ENCODE measurements at places on chromosomes 1 and 21.
A peak's percentile ranks its signal among the peaks of the same experiment; 100 is the strongest.

DNA sequence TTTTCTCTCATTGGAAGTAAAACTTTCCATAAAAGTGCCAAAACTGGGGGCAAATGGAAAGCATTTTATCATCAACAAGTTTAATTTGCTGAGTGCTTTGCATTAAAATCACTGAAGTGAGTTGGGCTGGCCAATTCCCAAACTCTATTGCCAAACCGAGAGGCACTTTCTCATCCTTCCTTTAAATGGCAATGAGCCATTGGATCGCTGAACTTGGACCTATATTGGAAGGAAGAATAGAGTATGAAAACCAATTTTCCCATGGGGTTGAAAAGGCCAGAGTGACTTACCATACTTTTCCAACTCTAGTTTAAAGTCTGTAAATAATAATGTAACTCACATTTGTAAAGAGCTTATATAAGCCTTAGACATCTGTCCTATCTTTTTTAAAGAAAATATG is 189.1 kb upstream of the C1orf87 start:
- DNase-seq, result no peak

- peak; percentile 63 for DNase-seq
These were observed 67.2 kb downstream of the SLC35A3 start for GRCh38 chr1:100036718-100037655.

- DNase-seq, result no peak
These were observed 30.0 kb upstream of the PADI6 start for GRCh38 chr1:17342014-17342441.

GRCh38 chr1:16048573-16049189 is 5.1 kb downstream of the CLCNKB start:
- peak; percentile 19 for DNase-seq

DNA sequence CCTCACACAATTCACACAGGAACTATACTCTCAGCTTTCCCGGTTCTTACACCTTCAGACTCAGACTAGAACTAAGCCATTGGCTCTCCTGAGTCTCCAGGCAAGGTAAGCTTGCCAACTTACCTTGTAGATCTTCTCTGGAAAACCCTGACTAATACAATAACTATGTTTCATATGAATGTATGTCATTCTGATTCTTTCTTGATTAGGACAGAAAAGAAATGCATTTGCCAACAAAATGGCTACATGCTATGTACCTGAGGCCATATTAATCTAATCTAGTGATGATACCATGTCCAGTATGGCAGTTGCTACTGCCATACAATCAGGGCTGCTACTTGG is 9.8 kb upstream of the ZSWIM5 start:
- DNase-seq, result no peak

DNA sequence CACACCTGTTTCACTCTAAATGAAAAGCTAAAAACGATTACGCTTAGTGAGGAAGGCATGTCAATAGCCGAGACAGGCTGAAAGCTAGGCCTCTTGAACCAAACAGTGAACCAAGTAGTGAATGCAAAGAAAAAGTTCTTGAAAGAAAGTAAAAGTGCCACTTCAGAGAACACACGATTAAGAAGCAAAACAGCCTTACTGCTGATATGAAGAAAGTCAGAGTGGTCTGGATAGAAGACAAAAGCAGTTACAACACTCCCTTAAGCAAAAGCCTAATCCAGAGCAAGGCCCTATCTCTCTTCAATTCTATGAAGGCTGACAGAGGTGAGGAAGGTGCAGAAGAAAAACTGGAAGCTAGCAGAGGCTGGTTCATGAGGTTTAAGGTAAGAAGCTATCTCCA is 130.7 kb downstream of the SIPA1L2 start:
- no peak for DNase-seq

DNA sequence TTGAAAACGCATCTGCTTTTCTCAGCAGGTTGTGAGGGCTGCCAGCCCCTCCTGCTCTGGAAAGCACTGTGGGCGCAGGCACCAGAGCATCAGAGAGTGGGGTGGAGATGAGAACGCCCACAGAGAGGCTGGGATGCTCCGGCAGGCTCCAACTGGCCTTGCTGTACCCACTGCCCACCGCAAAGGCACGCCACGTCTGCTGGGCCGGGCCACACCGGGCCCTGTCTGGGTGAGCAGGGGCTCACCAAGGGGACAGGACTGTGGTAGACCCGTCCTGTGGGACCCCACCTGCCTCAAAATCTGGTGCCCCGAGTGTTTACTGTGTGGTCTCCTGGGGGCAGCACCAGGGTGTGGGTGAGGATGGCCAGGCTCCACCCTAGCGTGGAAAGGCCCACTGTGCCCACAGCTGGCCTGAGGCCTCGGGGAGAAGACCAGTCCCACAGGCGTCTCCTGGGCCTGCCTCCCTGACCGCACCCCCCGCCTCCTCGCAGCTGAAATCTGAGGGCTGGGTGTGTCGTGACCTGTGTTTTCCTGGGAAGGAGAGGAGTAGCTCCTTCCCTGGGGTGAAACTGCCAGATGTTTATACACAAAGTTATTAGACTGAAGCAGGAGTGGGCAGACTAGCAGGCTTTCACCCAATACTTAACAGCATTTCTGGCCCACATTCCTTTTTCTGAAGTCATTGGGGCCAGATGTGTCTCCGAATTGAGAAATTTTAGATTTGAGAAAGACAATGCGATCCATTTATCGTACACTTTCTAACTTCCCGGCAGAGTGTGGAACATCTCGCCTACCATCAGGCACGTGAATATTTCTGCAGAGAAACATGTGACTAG is 53.8 kb downstream of the STUM start:
- DNase-seq, result peak; percentile 30

GRCh38 chr1:7580923-7581753 is 190.0 kb upstream of the VAMP3 start:
- no peak for DNase-seq

DNA sequence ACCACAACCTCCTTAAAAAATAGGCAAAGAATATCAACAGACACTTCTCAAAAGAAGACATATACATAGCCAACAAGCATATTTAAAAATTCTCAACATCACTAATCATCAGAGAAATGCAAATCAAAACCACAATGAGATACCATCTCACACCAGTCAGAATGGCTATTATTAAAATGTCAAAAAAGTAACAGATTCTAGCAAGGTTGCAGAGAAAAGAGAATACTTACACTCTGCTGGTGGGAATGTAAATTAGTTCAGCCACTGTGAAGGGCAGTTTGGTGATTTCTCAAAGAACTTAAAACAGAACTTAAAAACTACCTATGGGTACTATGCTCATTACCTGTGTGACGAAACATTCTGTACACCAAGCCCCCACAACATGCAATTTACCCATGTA is 20.7 kb downstream of the CD1B start:
- DNase-seq, result no peak

DNA sequence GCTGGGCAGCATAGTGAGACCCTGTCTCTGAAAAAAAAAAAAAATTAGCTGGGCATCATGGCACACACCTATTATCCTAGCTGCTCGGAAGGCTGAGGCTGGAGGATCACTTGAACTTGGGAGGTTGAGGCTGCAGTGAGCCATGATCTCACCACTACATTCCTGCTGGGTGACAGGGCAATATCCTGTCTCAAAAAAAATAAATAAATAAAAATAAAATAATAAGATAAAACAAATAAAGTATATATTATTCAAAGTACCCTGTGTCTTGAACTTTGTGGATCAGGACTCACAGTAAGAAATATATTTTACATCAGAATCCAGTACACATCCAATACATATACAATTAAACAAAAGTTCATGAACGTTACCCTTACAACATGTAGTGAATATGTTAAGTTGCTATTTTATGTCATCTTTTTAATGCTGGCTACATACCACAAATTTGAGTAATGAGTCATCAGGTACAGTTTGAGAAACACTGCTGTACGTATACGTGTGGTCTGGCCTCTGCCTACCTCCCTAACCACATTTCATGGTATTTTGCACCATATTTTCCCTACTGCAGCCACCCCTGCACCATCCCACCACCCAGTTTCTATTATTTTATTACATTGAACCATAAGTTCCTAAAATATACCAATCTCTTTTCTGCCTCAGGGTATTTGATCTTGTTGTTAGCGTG is 4.4 kb downstream of the NME7 start:
- DNase-seq, result peak; percentile 96

- DNase-seq, result no peak
These were observed 614.9 kb upstream of the TMPRSS15 start for GRCh38 chr21:19018529-19018928.

GRCh38 chr1:8283058-8283884 is 34.6 kb upstream of the SLC45A1 start:
- no peak for DNase-seq

GRCh38 chr1:58714544-58714943 is 14.7 kb upstream of the MYSM1 start:
- no peak for DNase-seq

DNA sequence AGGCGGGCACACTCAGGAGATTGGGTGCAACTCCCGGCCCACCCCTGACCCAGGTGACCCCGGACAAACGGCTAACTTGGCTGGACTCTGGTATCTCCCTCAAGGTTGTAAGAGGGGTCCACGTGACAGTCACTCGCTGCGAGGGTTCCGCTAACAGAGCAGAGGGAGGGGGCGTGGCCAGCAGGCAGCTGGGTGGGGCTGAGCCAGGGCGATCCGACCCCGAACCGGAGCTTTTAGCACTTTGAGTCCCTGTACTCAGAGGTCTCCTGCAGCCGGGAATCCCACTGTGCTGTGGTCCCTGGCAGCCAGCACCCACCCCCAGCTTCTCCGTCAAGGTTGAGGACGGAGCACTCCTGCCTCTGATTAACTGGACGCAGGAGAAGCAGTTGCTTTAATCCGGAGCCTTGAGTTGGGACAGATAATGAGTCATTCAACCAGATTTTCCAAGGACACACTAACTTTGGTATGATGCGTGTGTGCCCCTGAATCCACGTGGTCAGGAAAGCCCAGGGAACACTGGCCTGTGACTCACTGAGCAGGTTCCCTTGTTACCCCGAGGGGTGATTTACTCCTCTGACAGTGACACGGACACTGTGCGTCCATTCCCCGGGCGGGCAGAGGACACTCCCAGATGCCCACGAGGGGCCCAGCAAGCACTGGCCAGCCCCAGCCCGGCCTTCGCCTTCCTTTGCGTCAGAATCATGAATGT is 16.8 kb downstream of the TRPM2 start:
- DNase-seq, result peak; percentile 30

- DNase-seq, result no peak
These were observed 29.2 kb upstream of the POFUT2 start for GRCh38 chr21:45316871-45317397.
